Head of caudate nucleus (tissue), 42 donors: ENCODE measurements at places on chromosomes 3 and 15.

DNA sequence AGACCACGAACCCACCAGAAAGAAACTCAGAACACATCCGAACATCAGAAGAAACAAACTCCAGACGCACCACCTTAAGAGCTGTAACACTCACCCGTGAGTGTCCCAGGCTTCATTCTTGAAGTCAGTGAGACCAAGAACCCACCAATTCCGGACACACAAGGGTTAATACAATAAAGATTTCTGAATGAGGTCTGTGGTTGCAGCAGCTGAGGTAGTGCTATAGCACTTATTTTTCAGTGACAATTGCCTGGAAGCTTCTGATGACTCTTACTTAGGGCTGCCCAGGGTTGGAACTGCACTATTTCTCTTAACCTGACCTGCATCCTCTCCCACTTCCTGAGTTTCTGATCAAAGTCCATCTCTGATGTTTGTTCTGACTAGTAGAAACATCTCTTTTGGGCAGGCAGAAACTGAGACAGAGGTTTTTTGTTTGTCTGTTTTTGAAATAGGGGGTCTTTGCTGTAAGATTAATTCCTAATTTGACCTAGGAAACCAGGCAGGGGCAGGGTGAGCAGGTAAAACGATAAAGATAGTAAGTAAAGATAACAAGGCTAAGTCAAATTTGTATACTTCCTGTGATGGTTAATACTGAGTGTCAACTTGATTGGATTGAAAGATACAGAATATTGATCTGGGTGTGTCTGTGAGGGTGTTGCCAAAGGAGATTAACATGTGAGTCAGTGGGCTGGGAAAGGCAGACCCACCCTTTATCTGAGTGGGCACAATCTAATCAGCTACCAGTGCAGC is 169.1 kb downstream of the GAP43 start:
- no peak for DNase-seq

DNA sequence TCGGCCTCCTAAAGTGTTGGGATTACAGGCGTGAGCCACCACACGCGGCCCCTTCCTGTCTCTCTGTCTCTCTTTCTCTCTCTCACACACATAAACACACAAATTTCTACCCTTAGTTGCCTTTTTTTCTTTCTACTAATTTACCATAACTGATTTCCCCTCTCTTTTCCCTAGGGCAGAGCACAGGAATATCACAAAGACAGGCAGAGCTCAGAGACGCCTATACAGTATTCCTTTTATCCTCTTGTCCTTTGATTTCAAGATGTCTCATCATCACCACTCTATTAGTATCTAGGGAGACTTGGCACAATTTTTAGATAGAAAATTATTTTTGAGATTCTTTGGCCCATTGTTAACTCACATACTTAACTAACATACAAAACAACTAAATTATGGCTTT is 25.8 kb upstream of the ST3GAL6 start:
- no peak for DNase-seq

DNA sequence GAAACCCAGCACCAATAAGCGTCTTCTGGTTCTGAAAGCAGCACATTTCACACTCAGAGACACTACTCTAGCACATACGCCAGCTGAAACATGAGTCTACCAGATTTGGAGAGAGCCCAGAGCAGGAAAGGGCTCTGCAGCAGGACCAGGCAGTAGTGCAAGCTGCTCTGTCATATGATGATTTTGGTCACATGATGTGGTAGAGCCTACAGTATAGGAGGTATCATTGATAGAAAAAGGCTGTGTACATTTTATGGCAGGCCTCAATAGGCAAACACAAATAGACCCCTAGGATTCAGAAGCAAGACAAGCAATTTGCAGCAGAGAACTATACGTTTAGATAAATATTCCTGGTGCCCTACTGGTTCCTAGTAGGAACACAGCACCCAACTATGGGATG is 58.2 kb downstream of the QTRT2 start:
- no peak for DNase-seq

DNA sequence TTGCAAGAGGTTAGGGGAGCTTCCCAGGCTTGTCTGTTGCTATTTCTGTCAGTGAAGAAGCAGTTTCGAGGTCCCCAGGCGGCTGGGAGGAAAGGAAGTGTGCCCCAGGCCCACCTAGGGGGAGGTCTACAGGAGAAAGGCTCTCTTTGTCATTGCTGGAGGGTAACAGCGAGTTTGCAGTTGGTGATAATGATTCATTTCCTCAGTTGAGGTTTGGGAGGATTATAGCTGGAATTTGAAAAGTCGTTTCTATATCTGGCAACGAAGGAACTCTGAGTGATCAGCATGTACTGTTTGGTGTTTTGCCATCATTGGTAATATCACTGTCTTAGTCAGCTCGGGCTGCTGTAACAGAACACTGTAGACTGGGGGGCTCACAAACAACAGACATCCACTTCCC is 65.5 kb upstream of the UBE3A start:
- no peak for DNase-seq

DNA sequence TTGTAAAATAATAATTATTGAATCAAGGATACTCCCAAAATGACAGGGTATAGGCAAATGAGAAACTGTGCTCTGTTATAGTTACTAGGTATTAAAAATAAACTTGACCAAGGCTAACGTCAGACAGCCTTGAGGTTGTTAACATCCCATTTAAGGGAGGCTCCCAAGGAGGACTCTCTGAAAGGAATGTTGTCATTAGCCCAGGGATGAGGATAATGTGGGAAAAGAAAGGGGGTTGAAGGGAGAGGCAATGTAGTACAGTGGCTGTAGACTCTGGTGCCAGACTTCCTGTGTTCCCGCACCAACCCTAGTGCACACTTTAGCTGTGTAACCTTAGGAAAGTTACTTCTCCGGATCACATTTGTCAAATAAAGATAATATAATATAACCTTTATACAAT is 47.0 kb upstream of the RARB start:
- no peak for DNase-seq

- DNase-seq: no peak
These were observed 15.4 kb upstream of the BTLA start for GRCh38 chr3:112514527-112515128.

- no peak for DNase-seq
These were observed 26.9 kb upstream of the EHHADH start for GRCh38 chr3:185280572-185281365.

DNA sequence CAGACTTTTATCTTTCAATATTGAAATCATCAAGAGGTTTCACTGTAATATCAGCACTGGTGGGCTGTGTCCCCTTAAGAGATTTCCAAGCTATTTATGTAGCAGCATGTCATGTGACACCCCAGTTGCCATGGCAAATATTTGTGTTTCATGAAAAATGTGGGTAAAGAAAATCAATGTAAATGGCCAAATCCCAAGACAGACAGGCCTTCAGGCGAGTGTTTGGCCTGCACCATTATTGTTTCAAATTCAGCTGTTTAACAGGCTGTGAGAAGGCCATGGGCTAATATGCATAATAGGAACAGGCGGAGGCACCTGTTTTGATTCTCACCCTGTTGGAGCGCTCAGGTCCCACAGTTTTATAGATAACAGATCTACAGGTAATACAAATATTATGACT is 104.2 kb downstream of the IQCH start:
- DNase-seq: no peak

DNA sequence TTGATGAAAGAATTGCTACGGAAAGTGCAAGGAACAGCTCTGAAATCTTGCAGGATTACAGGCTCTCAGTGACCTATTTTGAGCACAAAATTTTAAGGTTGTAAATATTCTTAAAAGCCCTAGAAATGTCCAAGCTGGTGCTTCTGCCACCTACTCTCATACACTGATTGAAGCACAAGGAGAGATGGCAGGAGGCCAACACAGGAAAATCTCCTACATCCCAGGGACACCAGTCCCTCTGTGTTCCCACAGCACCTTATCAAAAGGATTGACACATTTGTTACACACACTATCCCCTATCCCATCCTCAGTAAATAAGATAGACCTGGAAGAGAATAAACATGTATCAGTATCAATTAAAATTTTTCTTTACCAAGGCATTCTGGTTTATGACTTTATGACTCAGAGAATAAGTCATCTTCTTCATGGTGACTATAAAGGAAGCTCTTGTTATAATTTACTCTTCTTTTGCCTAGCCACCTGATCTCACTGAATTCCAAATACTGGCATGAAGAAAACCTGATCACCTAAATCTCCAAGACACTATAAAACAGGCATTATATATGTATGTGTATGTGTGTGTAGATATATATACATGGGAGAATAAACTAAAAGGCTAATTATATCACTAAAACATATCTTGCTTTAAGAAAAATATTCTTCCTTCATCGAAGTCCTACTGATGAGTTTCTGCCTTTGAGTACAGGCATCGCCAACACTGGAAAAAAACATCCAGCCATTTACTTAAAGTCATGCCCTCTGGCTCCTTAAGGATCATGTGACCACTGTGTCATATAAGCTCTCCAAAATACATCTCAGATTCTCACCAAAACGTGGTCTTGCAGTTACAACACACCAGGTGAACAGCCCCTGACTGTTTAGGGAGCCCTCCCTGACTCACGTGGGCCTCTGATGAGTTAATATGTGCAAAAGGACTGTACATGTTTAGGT is 208.1 kb upstream of the NR2F2 start:
- DNase-seq: no peak

DNA sequence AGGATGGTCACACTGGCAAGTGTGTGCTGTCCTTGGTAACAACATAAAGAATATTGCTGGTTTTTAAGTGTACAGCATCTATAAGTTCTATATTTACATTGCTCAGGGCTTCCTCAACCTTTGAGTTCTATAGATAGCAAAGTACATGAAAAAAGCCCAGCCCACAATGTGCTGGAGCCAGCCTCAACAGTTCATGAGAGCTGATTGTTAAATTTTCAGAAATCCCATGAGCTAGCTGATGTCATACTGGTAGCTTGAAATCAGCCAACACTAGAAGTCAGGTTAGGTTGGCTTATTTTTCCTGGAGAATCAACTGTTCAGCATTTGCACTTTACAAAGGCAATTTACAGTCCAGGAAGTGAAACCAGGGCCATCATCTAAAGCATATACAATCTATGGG is 102.8 kb downstream of the STRIT1 start:
- peak; percentile 17 for DNase-seq

DNA sequence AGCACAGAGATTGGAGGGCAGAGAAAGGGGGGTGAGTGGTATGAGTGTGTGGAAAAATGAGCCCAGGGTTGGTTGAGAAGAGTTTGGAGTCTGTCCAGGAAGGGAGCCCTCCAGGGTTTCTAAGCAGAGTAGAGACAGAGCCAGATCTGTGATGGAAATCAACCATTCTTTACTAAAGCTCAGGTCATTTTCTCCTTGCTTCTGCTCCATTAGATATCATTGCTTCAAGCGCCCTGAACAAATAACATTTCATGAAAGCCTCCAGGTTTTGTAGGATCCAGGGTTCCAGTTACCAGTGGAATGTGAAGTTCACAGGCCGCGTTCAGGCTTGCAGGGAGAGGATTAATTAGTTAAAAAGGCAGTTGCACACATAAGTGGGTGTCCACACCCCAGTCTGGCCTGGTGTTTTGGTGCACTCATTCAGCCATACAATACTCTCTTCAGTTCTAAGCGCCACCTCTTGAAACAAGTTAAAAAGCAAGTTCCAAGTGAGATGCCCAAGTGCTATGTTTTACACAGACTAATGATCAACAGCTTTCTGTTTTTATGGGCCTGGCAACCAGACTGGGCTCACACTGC is 16.4 kb upstream of the BOC start:
- no peak for DNase-seq

DNA sequence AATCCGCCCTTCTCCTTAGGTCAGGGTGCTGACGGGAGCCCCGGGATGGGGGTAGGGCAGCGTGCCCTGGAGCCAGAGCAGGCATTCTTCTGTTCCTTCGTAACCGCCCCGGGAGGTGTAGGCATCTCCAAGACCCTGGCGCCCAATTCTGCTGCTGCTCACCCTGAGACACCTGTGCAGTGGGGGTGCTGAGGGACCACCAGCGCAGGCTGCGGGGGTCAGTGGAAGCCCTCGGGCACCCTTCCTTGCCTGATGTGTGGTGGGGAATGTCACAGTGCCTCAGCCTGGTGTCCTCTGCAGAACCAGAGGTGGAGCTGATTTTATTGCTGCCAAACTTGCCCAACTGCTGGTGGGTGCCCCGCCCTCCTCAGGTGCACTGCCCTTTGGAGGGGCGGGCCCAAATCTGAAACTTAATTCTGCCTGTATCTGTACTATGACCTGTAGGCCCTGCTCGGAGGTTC is 7.3 kb downstream of the CSK start:
- no peak for DNase-seq

- no peak for DNase-seq
These were observed 22.7 kb downstream of the LOXL1 start for GRCh38 chr15:73948982-73949381.

- DNase-seq: no peak
These were observed 8.1 kb upstream of the EPHA6 start for GRCh38 chr3:96806341-96806740.

- no peak for DNase-seq
These were observed 9.1 kb upstream of the CEMIP start for GRCh38 chr15:80769829-80770705.

GRCh38 chr3:86942206-86942605 is 48.7 kb downstream of the VGLL3 start:
- DNase-seq: no peak

DNA sequence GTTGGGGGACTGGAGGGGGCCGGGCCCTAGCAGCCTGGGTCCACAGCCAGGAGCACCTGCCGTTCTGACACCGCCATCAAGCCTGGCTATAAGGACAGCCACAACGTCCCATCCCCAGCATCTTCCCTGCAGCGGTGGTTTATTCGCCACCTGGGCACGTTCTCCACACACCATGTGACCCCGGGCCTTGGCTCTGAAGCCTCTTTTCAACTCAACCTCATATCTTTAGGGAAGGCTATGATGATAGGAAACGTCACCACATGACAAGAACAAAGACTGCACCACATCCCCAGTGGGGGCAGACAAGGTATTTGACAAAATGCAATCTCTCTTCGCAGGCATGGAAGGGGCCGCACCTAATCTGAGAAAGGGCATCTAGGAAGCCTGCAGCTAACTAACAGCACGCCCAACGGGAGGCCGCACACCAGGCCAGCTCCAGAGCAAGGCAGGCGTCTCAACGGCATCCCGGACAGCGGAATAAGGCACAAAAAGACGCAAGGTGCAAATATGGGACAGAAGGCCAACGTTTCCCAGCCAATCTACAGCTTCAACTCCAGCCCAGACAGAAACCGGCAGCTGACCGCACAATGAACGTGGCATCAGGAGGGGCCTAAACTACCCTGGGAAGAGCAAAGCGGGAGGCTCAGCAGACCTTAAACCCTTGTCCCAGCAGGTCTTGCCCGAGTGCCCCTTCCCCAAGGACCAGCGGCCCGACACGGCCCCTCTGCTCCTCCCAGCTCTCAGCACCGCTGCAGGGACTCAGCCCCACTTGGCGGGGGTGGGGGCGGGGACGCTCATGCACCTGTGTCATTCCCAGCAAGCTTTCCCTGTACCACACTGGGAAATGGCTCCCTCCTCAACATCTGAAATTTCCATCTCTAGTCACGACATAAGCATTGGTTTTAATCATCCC is 41.9 kb downstream of the NIPA2 start:
- no peak for DNase-seq

GRCh38 chr3:152278756-152279427 is 10.2 kb downstream of the MBNL1 start:
- DNase-seq: no peak
